ENCODE measurements at places on chromosomes 1 and 21.

DNA sequence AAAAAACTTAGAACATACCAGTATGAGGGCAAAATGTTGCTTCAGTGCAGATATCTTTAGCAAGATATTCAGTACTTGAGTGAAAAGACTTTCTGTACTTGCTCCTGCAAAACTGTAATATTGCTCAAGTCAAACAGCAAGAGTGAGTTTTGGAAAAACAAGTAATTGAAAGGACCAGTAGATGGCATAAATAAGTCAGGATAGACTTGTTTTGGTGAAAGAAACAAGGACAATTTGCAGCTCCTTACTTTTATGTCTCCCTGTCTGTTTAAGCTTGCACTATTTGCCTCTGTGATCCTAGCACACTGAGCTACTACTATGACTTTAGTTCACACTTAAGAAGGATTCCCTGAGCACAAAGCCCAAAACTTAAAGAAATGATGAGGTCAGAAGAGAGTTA lies 39.1 kb downstream of the IFI44 start:
- DNase-seq, result no peak

GRCh38 chr1:55569417-55569816 lies 354.3 kb upstream of the USP24 start:
- DNase-seq, result no peak

DNA sequence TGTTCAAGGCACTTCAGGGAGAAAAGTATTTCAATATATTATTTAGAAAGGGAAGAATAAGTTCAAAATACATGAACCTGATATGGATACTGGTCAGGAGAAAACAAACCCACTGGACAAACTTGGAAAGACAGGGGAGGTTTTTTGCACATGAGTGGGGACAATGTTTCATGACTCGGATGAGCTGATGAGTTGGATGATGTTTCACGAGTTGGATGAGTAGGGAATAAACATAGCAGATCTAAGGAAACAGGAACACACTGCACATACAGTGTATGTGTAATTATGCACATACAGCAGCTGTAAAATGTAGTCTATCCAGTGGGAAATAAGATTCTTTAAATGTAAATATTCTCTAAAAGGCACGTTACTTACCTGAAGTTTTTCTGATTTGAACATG lies 682.9 kb upstream of the ADAMTS5 start:
- DNase-seq, result no peak

DNA sequence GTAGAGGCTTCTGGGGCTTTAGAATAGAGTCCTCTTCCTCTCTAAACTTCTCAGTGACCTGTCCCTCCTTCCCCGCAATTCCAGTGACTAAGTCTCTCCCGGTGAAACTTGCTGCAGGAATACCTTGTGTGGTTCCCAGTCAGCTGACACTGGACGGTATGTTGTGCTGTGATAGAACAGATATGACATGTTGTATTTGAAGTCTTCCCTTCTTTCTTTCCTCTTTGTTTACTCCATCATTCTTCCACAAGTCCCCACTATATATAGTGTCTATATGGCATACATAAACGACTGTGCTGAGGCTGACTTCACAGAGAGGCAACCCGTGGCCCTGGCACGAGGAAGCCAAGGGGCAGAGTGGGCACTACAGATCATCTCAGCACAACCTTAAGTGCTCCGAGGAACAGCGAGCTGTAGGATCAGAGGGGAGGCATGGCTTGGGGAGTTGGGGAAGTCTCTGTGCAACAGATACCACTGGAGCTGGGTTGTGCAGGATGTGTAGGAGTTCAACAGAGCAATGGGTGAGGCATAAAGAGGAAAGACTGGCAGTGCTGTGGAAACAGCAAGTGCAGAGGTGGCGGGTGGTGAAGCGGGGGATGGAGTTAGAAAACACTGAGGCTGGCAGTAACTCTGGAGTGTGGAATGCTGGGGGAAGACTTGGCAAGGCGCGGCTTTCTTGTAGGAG lies 237.8 kb downstream of the TRABD2B start:
- DNase-seq, result no peak

GRCh38 chr1:239765163-239765562 lies 326.5 kb upstream of the FMN2 start:
- no peak for DNase-seq

- no peak for DNase-seq
These were observed 17.7 kb upstream of the AGPAT3 start for GRCh38 chr21:43847301-43847700.

DNA sequence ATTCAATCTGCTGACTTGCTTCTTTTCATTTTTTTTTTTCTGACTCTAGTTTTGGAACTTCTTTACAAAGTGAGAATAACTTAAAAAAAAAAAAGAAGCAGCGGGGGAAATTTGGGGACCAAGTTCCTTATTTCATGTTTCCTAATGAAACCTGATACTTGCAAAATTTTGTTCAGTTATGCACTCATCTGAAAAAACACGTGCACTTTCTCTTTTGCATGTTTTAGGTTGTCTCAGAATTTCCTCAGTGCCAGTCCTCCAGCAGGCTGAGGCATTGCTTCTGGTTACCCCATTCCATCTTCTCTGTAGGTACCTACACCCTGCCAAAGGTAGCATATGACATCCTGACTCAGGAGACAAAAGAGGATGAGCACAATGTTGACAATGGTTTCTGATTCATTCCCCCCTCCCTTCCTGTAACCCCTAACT lies 299.7 kb downstream of the GRIK1 start:
- no peak for DNase-seq

DNA sequence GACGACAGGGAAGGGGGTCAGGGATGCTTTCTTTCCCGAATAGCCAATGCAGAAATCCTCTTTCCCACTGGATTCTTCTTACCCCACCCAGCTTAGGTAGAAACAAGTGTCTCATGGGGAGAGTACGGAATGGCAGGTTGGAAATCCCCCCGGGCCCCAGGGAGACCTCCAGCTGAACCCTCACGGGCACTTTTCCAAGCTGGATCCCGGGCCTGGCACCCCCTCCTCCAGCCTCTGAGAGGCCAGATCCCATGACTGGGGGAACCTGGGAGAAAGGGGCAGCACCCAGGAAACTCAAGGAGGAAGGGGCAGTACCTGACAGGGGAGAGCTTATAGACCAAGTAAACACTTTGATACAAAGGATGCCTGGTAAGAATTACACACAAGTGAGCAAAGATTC lies 1.3 kb downstream of the PKP1 start:
- DNase-seq, result no peak

DNA sequence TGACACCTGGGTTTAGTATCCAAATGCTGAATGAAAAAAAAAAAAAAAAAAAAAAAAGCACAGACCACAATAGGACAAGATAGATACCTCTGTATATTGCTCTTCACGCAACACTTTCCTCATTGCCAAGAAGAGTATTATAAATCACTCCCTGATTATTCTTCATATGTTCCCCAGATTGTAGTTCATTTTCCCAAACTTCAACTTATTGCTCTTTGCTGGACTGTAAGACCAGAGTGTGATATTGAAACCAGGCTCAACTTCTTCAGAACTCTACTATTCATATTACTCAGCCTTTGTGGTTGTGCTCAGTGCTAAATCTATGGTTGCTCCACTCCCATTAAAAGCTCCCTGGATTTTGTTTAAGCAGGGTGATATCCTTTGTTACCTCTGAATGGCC lies 180.4 kb downstream of the NTMT2 start:
- DNase-seq, result no peak

DNA sequence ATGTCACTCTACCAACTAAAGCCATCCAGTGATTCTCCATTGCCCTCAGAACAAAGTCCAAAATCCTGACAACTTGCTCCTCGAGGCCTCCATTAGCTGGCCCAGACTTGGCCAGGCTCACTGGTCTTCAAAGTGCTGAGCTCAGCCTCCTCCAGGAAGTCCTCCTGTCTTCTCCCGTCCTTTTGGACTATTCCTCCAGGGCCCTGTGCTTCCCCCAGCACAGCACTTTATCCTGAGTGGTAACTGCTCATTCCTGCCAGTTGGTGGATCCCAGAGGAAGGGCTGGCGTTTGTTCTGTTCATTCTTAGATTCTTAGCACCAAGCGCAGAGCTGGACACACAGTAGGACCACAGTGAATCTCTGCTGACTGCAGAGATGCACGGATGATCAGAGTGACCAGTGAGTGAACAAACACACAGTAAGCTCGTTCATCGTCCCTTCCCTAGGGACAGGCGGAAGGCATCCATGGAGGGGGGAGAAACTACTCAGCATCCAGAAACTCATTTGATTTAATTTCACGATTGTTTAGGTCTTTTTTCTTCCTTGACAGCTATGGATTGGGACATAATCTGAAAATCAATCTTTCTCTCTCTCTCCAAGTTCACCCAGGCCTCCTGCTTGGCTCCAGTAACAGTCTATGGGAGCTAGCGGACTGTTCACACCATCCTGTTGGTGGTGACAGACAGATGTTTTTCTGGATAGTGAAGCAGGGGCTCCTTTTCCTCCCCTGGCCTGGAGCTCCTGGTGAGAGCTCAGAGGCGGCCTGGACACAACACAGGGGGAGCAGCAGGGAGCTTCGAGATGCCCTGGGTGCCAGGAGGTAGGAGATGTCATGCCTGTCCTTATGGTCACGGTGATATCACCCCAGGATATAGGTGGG lies 180.2 kb downstream of the PTPRU start:
- no peak for DNase-seq

GRCh38 chr21:30194701-30195299 lies 21.1 kb downstream of the CLDN8 start:
- DNase-seq, result no peak

- DNase-seq, result peak; percentile 29
These were observed 33.2 kb upstream of the RUNX3 start for GRCh38 chr1:24963099-24963872.

DNA sequence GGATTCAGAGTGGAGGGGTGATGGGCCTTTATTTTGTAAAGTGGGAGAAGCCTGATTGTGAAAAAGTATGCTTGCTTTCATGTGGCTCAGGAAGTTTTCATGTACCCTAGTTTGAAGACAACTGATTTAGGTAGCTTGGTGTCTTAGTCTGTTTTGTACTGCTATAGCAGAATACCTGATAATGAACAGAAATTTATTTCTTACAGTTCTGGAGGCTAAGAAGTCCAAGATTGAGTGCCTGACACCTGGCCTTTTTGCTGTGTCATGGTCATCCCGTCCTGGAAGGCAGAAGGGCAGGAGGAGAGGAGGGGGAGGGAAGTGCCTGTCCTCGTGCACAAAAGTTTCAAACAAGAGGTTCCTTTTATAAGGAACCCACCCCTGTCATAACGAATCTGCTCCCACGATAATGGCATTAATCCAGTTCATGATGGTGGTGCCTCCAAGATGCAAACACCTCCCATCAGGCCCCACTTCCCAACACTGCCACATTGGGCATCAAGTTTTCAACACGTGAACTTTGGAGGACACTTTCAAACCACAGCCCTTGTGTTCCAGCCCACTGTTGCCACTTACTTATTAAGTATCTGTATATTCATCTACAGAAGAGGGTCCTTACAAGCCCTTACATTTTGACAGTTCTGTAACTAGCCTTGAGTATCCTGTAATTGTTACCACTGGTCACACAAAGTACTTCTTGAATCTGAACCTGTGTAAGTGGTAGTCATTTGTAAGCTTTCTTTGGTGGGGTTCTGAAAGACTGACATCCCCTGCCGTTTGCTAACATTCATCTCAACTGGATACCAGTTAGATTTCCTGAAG lies 9.5 kb downstream of the UCK2 start:
- no peak for DNase-seq

- no peak for DNase-seq
These were observed 18.3 kb upstream of the PRSS38 start for GRCh38 chr1:227797144-227797543.

DNA sequence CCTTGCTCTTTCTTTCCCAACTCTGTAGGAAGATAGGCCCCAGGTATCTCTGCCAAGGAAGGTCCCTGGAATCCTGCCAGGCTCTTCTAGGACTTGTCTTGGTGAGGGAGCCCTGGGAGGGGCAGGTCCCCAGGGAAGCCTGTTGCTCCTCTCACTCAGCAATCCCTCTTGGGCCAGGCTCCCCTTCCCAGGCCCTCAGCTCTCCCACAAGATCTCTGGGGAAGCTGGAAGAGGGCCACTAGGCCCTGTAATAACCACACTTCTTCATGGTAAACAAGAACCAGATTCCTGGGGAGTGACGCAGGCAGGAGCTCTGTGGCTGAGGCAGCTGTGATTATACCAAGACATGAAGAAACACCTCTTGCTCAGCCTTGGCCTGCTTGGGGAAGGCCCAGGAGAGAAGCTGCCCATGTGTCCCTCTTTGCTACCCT lies 9.9 kb upstream of the MAPKAPK2 start:
- no peak for DNase-seq

DNA sequence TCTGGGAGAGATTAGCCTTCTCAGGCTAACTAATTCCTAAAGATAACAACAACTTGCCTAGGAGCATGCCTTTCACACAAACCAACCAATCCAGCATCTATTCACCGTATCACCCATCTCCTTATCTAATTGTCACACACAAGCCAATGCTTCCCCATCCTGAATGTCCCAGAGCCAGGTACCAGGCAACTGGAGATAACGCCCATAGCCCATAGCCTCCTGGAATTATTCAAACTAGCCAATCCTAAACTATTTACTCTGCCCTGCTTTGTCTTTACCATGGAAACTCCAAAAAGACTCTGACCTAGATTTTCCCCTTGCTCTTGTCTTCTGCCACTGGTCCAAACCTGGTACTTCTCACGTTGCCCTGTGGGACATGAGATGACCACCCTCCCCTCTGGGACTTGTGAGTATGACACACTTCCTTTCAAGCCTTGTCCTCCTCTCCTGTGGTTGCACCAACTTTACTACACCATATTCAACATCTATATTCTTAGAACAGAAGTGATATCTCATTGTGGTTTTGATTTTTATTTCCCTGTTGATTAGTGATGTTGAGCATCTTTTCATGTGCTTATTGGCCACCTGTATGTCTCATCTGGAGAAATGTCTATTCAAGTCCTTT lies 8.8 kb upstream of the ATG4C start:
- DNase-seq, result no peak

- no peak for DNase-seq
These were observed 12.0 kb downstream of the PROK1 start for GRCh38 chr1:110462964-110463363.

GRCh38 chr1:166884971-166885370 lies 8.9 kb upstream of the TADA1 start:
- no peak for DNase-seq

DNA sequence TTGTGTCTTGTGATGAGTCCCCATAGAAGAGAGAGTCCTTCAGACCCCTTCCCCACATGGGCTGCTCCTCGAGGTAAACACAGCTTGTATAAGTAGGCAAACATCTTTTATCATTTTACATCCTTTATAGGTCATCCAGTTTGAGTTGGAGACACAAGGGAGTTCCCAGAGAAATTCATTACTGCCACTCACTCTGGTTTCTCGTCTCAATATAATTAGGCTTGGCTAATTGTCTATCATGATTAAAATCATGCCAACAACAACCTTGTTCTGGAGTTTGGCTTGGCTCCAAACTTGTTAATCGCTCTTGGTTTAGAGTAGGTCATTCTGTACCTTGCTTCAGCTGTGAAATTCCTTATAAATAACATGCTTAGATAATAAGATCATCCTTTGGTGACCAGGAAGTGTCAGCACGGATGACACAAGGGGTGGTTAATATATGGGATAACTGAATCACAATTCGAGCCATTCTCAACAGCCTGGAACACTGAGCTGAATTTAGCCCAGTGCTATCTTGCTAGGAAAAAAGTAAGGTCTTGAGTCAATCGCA lies 70.7 kb upstream of the DAB1 start:
- no peak for DNase-seq
